Fibroblast of skin of abdomen (primary cell): ENCODE measurements at places on chromosomes 6 and 20.
A peak's percentile ranks its signal among the peaks of the same experiment; 100 is the strongest.

- no peak for DNase-seq
These were observed 77.1 kb downstream of the BCAS1 start for GRCh38 chr20:53993310-53993709.

GRCh38 chr20:19968466-19969073, 48.6 kb upstream of the NAA20 start:
- no peak for DNase-seq

GRCh38 chr20:6122111-6122872, 538 bp downstream of the FERMT1 start:
- peak; percentile 31 for DNase-seq

DNA sequence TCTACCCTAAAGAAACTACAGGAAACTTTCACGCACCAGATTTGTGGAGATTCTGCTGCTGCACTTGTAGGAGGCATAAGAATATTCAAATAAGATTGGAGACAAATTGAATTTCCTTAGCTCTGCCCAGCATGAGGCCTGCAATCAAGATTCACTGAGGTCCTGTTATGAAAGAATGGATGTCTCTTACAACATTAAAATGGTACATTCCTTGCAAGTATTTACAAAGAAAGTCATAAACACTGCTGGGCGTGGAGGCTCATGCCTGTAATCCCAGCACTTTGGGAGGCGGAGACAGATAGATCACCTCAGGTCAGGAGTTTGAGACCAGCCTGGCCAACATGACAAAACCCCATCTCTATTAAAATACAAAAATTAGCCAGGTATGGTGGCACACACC, 74.0 kb upstream of the MAP3K4 start:
- no peak for DNase-seq

DNA sequence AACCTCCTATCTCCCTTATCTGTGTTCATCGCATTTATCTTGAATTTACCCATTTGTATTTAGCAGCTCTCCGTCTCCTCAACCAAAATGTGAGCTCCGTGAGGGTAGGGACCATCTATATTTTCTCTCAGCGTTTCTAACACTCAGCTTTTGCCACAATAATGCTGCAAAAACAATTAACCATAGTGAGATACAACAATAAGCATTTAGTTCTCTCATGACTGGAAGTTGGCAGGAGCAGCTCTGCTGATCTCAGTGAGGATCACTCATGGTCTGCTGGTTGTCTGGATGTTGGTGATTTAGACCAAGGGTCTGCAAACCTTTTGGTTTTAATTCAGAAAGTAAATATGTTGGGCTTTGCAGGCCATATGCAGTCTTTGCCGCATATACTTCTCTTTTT, 394.8 kb upstream of the RNF217 start:
- no peak for DNase-seq

- peak; percentile 52 for DNase-seq
These were observed 531.3 kb upstream of the JAG1 start for GRCh38 chr20:11204926-11205768.

GRCh38 chr20:40565682-40566040, 123.4 kb downstream of the MAFB start:
- no peak for DNase-seq

DNA sequence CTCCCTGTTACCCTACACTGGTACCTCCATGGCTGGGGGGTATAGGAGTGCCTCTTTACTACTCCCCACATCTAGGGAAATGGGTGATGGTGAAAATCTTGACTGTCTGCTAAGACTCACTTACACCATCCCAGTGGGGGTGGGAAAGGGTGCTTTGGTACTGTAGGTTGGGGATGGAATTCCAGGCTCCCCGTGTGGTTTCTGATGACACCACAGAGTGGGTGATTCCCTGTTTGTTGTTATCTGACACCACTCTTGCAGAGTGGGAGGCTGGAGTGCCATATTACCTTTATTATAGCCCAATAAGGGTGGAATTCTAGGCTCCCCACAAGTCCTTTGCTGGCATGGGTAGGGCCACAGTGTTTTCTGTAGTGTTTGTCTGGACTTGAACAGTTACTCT, 264.6 kb upstream of the MAN1A1 start:
- DNase-seq: peak; percentile 23

- no peak for DNase-seq
These were observed 28.8 kb upstream of the ZBTB24 start for GRCh38 chr6:109511832-109512231.

DNA sequence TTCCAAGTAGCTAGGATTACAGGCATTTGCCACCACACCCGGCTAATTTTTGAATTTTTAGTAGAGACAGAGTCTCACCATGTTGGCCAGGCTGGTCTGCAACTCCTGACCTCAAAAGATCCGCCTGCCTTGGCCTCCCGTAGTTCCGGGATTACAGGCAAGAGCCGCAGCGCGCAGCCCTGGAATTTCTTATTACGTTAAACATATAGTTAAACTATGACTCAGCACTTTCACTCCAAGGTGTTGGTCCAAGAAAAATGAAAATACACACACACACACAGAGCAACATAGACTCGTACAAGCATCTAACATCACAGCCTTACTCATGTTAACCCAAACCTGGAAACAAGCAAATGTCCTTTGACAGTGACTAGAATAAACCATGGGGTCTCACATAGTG, 663.9 kb downstream of the PRKN start:
- DNase-seq: peak; percentile 2

- DNase-seq: no peak
These were observed 118.9 kb downstream of the RIN2 start for GRCh38 chr20:19876828-19877460.

GRCh38 chr6:4446982-4447381, 311.6 kb upstream of the ECI2 start:
- peak; percentile 52 for DNase-seq

- peak; percentile 88 for DNase-seq
These were observed at the start of gene FOXO3 for GRCh38 chr6:108560463-108561308. TSS of gene FOXO3 (plus strand) at chr6:108560917. CDS start at chr6:108561209, 292 bp downstream.

DNA sequence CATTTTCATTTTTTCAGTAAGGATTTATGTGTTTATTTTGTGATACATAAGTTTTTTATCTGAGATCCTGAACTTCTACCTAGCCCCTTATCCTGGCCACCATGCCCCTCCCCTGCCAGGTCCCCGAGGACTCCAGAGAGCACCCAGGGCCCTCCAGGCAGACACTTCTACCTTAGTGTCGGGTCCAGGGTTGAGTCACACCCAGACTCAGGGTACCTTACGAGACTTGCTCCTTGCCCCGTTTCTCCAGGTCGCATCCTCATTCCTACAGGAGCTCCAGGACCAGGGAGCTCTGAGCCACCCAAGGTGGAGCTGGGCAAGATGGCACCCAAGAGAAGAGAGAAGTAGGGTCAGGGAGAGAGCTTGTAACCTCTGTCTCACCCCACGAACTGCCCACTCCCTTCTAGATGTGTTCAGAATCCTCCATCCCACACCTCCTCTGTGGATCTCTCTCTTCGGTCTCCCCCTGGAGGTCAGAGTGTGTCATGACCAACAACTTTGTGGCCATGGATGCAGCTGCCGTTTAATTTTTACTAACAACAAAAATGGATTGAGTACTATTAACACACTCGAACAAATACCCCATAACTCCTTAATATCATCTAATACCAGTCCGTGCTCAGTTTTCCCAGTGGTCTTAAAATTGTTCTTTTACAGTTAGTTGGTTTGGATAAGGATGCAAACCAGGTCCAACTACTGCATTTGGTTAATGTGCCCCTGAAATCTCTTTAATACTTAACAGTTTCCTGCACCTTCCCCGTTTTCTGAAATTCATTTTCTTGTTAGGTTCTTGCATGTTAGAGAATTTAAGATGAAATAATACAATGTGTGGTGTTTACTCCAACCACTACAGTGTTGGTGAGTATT, 130.6 kb upstream of the INSM1 start:
- peak; percentile 16 for DNase-seq

GRCh38 chr6:119527231-119527578, 177.6 kb upstream of the MAN1A1 start:
- peak; percentile 17 for DNase-seq

DNA sequence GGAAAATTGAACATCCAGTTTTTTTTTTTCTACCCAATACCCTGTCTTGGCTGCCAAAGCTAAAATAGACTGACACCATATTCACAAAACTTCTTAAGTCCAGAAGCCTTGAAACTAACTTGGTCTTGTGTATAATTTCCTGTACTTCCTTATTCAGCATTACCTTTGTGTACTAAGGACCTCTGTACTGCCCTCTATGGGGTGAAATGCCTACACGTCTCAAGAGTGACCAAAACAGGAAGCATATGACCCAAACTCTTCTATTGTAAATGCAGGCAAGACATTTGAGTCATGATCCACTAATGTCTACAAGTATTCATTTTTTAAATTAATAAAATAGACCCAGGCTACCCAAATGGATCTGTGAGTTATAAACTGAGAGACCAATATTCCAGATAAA, 50.4 kb downstream of the HMGCLL1 start:
- peak; percentile 25 for DNase-seq

GRCh38 chr6:1586861-1587450, 22.8 kb upstream of the FOXC1 start:
- no peak for DNase-seq

DNA sequence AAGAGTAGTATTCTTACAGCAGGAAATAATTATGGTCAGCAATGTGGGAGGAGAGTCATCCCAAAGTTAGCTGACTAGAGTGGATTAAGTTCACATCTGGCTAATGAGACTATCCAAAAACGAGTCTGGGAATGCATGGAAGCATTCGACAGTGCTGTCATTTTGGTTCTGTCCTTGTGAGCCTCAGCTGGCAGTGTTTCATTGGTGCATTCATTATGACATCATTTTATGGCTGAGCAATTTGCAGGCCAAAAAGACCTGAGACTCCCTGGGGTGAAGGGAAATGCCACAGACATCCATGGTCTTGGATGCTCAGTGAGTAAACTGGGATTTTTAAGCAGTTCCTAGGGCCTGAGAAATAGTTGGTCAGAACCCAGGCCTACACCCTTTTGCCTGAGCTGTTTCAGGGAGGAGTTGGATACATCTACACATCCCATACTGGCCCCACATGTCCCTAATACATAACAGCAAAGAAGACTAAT, 196.4 kb upstream of the CCN2 start:
- peak; percentile 100 for DNase-seq

- no peak for DNase-seq
These were observed 23.8 kb downstream of the FOXC1 start for GRCh38 chr6:1633366-1634021.

- DNase-seq: peak; percentile 41
These were observed 12.5 kb downstream of the ITPR3 start for GRCh38 chr6:33633462-33634158.

DNA sequence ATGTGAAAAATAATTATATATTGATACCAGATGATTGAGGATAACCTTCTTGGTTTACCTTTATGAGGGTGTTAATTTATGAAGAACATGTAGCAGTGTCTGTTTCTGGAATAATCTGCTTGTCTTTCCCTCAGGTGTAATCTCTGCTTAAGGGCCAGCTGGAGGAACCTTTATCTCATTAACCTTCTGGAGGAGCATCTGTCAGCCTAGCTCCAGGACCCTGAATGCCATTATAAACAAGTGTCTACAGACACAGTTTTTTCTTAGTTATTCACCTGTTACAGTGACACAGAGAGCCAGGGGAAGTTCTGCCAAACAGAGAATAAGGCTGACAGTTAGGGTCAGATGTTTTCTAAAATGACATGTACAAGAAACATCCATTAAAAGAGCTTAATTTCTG, at the start of gene IMPG1:
Gene IMPG1 (minus strand): TSS at position 101 of the 400 bp plus-strand sequence. CDS start 174 bp downstream, outside the sequence.
- DNase-seq: no peak

GRCh38 chr6:43127877-43128276, 43.2 kb upstream of the SRF start:
- DNase-seq: peak; percentile 61
